ENCODE measurements at places on chromosomes 4 and X.
A peak's percentile ranks its signal among the peaks of the same experiment; 100 is the strongest.

GRCh38 chrX:138788771-138789170 lies 77.3 kb upstream of the FGF13 start:
- no peak for DNase-seq

GRCh38 chr4:79467246-79467932 lies 59.4 kb upstream of the GK2 start:
- no peak for DNase-seq

DNA sequence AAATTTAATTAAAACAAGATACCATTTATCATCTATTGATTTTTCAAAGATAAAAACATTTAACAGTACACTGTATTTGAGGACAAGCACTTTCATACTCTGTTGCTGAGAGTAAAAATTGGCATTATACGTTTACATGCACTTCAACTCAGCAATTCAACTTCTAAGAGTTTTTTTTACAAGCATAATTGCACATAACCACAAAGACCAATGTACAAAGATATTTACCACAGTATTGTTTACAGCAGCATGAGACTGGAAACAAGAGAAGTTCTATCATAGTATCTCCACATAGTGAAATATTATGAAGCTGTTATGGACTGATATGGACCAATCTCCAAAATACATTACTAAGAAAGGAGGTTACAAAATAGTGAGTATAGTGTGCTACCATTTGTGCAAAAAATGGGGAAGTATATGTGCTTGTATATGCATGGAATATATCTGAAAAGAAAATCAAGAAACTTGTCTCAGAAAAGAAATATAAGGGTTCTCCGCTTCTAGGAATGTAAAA lies 10.9 kb downstream of the GAB3 start:
- DNase-seq, result no peak

GRCh38 chr4:137124278-137124932 lies 407.9 kb downstream of the PCDH18 start:
- DNase-seq, result no peak

DNA sequence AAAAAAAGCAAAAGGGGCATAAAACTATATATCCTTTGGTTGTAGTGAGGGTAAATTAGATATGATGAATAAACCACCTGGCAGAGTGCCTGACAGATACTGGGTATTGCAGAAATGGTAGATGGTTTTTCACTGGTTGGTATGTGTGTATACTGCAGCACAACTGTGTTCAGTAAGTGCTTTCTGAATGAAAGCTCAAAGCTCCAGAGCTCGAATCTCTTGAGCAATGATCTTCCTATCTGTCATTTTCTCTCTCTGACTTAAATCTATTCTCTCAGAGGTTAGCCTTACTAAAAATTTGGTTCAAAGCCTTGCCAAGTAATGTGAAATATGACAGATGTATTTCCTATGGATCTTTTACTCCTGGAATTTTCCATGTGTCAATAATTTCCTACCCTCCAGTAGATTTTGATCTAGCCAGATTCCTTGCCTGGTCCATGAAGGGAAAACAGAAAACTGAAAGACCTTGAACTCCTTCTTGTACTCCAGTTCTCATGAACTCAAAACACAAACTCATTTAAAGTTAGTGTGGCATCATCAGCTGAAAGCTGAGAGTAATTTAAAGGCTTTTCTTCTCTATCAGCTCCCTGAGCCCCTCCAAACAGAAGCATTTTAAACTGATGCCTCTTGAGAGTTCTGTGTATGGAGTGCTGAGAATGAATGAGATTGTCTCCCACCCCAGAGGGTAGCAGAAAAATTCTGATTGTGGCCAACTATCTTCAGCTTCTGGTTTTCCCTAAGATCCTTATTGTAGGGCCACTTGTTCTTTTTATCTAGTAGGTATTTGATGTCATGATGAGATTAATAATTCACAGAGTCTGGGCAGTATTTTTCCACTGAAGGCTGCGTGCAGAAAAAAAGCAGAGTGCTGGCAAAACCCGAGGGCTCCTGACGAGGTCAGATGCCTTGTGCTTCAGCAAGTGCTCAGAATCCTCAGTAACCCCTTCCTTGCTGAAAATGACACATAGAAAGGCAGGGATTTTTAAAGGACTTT lies 363.4 kb upstream of the BOD1L1 start:
- DNase-seq, result no peak

DNA sequence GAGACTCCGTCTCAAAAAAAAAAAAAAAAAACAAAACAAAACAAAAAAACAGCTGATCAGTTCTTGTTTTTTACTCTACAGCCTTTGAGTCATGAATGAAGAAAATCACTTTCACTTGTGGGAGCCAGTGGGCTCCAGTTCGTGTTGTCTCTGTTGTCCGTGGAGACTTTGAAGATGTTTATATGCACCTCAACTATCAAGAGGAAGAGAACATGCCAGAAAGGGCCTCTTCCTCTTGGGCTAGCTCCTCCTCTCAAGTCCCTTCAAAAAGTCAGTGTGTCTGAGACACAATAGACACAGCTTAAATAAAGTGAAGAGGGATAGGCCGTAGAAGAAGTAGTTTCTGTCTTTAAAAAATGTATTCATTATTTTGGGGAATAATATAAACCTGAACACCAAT lies 182.7 kb downstream of the KDR start:
- DNase-seq, result peak; percentile 59

DNA sequence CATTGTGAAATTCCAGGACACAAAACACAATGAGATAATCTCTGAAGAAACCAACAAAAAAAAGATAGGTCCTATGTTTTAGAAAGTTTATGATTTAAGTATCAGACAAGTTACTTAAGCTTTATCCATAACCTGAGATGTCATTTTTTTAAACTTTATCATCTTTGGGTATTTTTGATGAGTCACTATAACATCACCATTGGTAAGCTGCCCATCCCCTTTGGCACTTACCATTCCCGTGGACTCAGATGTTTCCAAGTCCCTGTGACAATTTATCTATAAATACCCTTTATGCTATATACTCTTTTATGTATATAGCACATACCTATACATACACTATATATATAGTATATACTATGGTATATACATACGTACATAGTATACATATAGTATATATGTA lies 198.9 kb upstream of the GEMIN8 start:
- no peak for DNase-seq

- no peak for DNase-seq
Observed at GRCh38 chrX:112857478-112857878, 16.8 kb upstream of the AMOT start.

DNA sequence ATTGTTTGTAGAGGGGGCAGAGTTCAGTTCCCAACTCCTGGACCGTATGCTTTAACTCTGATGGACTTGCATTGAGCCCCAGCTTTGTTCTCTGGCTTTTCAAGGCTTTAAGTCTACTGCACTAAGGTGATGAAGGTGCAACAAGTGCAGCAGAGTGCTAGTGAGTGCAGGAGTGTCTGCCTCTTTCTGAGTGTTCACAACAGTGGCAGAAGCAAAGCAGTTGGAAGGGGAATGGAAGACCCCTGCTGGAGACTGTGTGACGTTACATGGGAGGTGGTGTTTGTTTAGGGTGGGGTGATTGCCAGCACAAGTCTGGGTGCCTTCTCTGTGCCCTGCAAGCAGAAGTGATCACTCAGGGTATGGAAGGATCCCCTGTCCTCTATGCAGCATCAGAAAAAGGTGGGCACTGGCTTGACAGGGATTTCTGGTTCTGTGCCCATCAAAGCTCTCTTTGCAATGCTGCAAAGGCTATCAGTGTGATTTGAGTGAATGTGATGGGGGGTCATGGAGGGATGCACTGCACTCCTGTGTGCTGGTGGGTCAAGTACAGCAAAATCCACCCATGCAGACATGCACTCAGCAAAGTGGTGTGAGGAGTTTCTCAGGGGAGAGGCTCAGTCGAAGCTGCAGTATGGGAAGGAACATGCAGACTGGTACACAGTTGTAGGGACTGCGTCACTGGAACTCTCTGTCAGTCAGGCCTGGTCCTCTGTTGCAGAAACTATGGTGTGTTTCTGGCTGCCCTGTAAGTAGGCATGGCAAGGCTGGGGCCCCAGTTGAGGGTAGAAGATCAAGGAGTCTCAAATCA lies 70.9 kb upstream of the UGT2B7 start:
- no peak for DNase-seq

GRCh38 chrX:87425618-87426017 lies 92.0 kb upstream of the KLHL4 start:
- no peak for DNase-seq

DNA sequence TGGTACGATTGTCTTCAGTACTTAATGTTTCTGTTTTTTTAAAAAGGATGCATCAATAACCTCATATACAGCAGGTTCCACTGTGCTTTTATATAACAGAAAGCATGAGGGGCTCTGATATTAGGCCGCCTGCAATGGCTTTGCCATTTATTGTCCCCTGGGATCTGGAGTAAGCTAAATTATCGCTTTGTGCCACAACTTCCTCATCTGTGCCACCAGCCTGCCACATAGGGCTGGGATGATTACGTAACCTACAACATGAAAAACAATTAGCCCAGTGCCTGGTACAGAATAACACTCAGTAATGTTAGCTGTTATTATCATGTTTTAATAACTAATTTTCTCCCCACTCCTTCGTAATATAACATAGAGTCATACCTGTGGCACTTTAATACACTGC lies 65.5 kb upstream of the TRIM2 start:
- no peak for DNase-seq

GRCh38 chr4:94970650-94971049 lies 212.9 kb downstream of the BMPR1B start:
- DNase-seq, result no peak

DNA sequence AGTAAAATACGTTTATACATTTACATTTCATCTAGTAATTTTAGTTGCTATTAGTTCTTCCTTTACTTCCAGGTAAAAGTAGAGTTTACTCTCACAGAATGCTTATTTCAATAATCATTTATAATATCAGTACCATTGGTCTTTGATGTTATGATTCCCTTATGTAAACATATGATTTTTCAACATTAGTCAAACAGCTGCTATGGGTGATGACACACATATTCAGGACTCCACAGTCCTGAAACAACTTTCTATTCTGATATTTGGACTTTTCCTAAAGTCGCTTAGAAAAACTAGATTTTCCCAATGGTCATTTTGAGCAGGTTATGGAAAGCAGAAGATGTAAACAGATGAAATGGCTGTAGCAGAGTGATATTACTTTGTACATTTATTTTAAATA lies 369.8 kb downstream of the UNC5C start:
- DNase-seq, result no peak

GRCh38 chr4:99665983-99666382 lies 8.4 kb upstream of the C4orf54 start:
- no peak for DNase-seq

DNA sequence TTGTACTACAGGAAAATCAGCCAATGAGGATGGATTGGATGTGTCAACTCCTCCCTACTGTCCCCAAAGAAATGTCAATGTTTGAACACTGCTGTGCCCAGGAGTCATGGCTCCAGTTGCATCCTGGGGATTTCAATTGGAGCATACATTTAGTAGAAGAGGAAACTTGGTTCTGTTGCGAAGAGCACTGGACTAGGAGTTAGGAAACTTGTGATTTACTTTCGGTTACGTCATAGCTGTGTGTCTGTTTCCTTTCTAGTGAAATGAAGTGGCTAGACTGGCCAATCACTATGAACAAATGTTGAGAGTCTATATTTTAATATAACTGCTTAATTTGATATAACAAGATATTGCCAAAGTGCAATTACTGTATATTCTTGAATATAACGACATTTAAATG lies 35.2 kb downstream of the ARL9 start:
- DNase-seq, result no peak

DNA sequence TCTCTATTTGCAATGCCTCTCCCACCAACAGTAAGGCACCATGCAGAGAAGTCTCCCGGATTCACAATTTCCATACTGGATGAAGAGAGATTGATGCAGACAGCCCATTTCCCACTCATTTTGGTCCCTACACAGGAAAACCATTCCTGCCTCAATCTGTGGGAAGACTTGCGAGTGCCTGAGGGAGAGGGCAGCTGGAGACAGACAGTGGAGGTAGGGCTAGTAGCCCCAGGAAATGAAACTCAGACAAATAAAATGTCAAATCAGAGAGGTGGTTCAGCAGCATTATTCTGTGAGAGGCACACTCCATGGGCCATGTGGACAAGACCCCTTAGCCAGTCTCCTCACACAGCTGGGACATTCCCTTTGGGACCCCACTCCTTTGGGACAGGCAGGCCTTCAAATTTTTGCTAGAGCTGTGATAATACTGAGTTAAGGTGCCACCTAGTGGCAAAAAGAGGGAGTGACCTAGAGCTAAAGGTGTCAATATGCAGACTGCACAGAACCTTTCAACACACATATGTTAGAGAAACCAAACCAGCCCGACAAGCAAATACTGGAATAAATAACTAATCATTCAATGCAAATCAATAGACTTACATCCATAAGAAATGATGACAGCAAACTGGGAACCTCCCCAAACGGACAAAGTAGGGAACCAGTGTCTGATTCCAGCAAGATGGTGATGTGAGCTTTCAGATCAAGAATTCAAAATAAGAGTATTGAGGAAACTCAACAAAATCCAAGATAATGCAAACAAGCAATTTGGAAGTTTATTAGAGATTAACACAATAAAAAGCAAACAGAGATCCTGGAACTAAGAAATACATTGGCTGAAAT lies 1865.3 kb upstream of the AGA start:
- no peak for DNase-seq

DNA sequence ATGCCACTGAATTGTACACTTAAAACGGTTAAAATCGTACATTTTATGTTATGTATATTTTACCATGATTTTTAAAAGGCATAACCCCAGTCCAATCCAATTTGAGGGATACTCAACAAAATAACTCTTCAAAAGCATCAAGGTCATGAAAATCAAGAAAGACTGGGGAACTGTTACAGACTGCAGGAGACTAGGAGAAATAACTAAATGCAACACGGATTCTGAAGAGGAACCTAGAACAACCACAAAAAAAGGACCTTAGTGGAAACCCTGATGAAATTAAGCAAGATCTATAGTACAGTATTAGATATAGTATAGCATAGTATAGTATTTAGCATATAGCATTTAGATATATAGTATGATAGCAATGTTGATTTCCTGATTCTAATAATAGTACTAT lies 26.8 kb downstream of the SH3KBP1 start:
- no peak for DNase-seq

GRCh38 chrX:71216485-71216884 lies 6.5 kb upstream of the GJB1 start:
- DNase-seq, result no peak

GRCh38 chrX:64570204-64570603 lies 175.0 kb upstream of the MTMR8 start:
- DNase-seq, result no peak

GRCh38 chrX:97189668-97190067 lies 306.0 kb downstream of the RPA4 start:
- no peak for DNase-seq

- DNase-seq, result no peak
Observed at GRCh38 chr4:24650849-24651640, 66.7 kb upstream of the DHX15 start.

- no peak for DNase-seq
Observed at GRCh38 chr4:172654457-172654856, 514.2 kb upstream of the GALNT7 start.

All from naive thymus-derived CD8-positive, alpha-beta T cell (primary cell).